ENCODE measurements at places on chromosomes 12 and 14.

DNA sequence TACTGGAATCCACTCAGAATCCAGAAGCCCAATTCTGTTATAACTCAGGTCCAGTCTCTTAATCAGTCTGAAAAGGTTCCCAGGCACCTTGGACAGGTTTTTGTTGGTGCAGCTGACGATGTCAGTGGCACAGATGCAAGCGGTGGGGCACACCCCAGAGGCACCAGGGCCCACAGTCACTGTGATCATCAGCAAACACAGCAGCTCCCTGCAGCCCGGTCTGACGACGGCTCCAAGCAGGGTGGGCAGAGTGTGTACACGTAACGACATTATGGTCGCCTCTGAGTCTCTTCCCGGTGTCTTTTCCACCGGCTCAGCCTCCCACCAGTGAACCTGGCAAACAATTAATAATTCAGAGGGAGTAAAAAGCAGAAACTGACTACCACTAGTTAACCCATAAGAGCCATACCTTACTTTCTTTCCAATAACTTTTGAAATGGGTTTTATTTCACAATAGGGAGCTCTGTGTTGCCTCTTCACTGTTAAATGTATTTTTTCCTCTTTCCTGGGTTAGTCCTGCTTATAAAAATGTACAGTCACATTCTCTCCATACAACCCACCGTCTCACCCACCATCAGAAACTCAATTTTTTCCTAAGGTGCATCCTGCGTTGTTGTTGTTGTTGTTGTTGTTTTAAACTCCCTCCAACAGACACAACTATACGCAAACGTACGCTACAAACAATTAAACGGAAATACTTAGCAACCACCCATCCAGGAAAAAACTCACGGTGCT, 521 bp upstream of the PCED1B start:
- ATAC-seq: peak; percentile 45

GRCh38 chr12:25106818-25107217, 88.1 kb downstream of the DNAI7 start:
- peak; percentile 50 for ATAC-seq

DNA sequence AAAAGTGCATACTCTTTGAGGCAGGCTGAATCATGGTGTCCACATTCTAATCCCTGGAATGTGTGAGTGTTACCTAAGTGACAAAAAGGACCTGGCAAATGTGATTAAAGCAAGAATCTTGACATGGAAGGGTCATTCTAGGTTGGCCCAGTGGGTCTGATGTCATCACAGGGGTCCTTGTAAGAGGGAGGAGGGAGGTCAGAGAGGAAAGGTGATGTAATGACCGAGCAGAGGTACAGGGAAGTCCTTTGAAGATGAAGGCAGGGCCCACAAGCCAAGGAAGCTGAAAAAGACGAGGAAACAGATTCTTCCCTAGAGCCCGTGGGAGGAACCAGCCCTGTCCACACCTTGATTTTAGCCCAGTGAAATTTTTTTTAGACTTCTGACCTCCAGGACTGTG, 60.1 kb downstream of the MAP1LC3B2 start:
- ATAC-seq: no peak

- ATAC-seq: peak; percentile 54
These were observed 25.7 kb downstream of the SFSWAP start for GRCh38 chr12:131736446-131737149.

- ATAC-seq: no peak
These were observed 205.3 kb upstream of the SFSWAP start for GRCh38 chr12:131505561-131505960.

DNA sequence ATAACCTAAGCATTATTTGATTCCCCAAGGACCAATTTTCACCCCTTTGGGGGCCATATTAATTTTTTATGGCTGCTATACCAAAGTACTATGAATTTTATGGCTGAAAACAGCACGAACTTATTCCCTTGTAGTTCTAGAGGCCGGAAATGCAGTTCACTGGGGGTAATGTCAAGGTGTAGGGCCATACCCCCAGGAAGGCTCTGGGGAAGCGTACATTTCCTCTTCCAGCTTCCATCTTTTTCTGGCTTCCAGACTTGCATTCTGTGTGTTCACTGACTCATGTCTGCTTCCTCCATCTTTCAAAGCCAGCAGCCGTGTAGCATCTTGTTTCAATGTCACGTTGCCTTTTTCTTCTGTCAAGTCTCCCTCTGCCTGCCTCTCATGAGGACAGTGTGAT, 133.5 kb downstream of the BICD1 start:
- no peak for ATAC-seq

- ATAC-seq: peak; percentile 80
These were observed 37.3 kb upstream of the EML1 start for GRCh38 chr14:99755629-99756603.

- no peak for ATAC-seq
These were observed 534.2 kb upstream of the MIS18BP1 start for GRCh38 chr14:45787167-45787566.

DNA sequence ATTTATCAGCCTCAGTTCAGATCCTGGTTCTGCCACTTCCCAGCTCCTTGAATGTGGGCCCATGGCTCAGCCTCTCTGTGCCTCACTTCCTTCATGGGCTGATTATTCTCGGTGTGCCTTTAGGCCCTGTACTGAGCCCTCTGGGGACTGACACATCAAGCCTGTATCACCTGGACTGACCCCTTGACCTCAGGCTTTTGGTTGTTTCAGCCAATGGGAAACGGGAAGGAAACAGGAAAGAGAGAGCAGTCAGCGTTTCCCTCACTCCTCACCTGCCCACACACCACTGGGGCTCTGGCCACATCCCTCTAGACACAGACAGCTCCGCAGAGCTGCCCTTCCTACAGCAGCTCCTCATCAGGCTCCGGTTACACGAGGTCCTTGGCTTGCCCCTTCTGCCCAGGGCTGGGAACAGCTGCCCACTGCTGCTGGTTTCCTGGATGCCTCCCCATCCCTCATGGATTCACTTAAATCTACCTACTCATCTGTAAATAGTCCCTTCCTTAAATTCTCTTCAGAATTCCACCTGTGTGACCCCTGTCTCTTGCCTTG, 37.0 kb upstream of the ITPR2 start:
- ATAC-seq: peak; percentile 52

GRCh38 chr14:72945356-72946027, 19.2 kb downstream of the DCAF4 start:
- no peak for ATAC-seq

GRCh38 chr12:10220398-10221077, 7.9 kb downstream of the GABARAPL1 start:
- ATAC-seq: no peak

GRCh38 chr12:95994476-95994875, 1.7 kb downstream of the HAL start:
- no peak for ATAC-seq

DNA sequence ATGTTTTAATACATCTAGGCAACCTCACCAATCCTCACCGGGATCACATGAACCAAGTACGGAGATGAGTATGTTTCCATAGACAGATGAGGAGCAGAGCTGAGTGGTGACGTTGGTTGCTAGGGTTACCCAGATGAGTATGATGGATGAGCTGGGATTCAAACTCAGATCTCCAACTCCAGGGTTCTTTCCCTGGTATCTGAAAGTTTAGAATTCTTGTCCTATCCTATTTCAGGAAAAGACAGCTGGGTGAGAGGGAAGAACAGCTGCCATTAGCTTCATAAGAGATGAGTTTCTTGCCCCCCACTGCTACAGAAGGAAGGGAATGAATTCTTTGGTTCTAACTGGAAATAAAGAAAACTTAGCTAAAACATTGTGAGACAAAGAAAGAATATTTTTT, 728.9 kb upstream of the TBX3 start:
- ATAC-seq: no peak

DNA sequence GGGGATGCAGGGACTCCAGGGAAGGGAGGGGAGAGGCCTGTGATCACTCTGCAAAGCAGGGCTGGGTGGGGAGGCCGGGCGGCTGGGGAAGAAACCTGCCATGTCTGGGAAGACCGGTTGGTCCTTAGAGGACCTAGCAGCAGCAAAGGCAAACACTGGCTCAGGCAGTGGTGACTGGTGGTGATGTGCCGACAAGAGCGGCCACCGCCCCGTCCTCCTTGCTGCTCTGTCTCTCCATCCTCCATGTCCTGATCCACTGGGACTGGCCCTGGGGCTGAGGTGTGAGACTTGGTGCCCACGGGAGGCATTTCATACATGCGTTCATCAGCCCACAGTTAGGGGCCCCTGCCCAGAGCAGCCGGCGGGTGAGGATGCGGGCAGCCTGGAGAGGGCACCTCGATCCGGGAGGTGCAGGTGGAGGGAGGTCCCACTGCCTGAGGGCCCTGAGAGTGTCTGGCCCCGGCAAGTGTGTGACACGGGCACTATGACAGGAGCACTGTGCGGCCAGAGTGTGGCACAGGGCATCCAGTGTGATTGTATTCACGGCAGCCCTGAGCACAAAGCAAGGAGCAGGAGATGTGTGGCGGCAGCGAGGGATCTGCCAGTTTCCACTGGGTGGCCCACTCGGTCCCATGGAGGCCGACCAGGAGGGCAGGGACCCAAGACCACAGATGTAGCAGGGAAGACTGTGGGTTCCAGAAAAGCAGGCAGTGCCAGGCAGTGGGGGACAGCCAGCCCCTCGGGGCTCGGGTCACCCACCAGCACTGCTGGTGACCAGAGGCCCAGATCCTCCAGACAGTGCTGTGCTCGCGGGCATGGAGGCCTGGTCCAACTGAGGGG, 13.9 kb downstream of the ANKRD9 start:
- no peak for ATAC-seq

DNA sequence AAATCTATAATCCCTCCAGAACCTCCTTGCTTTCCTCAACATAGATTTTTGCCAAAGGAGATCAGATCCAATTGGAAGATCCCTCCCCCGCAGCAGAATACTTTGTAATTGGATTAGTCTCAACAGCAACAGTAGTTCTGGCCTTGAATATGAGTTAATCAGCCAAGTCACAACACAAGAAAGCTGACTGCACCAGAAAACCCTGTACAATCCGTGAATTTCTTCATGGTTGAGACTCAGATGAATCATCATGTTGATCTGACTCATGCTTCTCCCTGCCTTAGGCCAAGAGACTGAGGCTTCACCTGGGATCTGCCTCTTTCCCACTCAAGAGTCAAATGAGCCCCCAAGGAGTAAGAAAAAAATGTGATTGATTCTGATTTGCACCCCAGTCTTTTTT, 3.0 kb upstream of the METTL17 start:
- ATAC-seq: peak; percentile 15

- ATAC-seq: no peak
These were observed 24.3 kb downstream of the PPP1CC start for GRCh38 chr12:110718222-110718908.

GRCh38 chr14:30016002-30016401, 88.4 kb upstream of the PRKD1 start:
- ATAC-seq: no peak

DNA sequence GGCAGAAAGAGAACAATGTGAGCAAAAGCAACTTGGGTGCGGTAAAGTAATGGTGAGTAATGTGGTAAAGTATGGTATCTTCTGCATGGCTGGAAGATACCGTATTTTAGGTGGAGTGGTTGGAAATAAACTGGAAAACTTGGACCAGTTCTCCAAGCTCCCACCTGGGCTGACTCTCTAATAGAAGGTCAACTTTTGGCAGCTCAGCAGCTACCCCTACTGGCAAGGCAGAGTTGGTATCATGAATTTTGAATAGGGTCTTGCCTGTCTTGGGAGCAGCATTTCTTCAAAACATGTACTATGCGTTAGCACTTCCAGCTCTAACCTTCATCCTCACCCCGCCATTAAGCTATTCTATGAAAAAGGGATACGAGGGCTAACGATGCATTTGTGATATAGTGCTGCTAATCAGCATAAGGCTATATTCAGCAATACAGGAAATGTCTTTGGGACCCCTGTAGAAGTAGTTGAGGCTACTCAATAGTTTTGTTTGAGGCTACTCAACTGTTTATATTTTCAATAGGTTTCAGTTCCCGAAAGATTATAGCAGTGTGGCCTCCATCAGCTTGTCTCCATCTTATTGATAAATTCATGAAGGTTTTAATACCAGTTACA, 276.3 kb upstream of the FAR2 start:
- ATAC-seq: peak; percentile 80

GRCh38 chr14:91256661-91257060, 12.2 kb upstream of the GPR68 start:
- ATAC-seq: peak; percentile 55

DNA sequence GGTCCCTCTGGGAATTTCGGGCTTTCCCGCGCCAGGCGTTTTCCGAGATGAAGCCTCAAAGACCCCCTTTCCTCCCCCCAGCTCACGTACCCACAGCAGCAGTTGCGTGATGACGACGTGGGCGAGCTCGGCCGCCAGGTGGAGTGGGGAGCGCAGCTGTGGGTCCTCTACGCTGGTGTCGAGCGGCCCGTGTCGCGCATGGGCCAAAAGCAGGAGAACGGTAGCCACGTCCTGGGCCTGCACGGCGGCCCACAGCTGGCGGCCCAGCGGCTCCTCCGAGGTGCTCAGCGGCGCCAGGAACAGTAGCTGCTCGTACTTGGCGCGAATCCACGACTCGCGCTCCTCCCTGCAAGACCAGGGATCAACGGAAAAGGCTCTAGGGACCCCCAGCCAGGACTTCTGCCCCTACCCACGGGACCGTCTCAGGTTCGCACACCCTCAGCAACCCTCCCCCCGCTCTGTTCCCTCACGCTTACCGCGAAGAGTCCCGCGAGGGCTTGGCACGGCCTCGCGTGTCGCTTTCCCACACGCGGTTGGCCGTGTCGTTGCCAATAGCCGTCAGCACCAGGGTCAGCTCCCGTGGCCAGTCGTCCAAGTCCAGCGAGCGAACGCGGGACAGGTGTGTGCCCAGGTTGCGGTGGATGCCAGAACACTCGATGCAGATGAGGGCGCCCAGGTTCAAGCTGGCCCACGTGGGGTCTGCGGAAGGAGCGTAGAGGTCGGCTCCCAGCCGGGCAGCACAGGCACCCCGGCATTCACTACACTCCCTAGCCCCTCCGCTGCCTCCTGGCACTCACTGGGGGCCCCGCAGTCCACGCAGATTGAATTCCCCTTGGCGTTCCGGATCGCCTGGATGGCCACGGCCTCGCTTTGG, 11.4 kb downstream of the AGAP2 start:
- ATAC-seq: no peak

DNA sequence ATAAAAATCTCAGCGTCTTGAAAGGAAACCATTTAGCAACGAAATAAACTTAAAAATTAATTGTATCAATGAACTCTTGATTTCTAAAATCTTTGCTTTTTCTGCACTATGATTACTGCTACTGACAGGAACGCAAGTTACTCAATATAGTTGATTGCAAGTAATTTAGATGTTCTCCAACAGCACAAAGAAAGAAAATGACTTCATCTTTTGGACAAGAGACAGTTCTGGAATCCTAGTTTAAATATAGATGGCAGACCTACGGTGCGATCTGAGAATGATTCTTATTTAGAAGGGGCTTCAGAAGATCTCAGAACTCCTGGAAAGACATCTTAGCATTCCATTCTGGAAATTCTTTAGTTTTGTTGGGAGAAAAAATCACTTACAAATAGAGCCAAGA, 1.4 kb upstream of the SUDS3 start:
- no peak for ATAC-seq

DNA sequence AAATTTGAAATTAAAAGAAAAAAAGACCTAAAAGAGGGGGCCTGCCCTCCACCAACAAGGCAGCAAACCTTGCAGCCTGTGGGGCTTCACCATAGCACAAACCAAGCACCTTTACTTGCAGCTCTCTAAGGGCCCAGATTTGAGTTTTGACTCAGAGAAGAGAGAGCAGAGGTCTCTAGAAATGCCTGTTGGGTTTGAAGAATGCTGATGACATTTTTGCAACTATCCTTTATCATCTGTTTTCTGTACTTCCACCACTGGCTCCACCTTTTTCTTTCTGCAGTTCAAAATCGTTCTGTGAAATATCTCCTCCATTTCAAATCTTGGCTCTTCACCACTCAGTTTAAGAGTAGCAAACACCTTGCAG, 83.8 kb upstream of the HMGA2 start:
- ATAC-seq: peak; percentile 1
